ENCODE measurements at places on chromosomes 7 and 10.

DNA sequence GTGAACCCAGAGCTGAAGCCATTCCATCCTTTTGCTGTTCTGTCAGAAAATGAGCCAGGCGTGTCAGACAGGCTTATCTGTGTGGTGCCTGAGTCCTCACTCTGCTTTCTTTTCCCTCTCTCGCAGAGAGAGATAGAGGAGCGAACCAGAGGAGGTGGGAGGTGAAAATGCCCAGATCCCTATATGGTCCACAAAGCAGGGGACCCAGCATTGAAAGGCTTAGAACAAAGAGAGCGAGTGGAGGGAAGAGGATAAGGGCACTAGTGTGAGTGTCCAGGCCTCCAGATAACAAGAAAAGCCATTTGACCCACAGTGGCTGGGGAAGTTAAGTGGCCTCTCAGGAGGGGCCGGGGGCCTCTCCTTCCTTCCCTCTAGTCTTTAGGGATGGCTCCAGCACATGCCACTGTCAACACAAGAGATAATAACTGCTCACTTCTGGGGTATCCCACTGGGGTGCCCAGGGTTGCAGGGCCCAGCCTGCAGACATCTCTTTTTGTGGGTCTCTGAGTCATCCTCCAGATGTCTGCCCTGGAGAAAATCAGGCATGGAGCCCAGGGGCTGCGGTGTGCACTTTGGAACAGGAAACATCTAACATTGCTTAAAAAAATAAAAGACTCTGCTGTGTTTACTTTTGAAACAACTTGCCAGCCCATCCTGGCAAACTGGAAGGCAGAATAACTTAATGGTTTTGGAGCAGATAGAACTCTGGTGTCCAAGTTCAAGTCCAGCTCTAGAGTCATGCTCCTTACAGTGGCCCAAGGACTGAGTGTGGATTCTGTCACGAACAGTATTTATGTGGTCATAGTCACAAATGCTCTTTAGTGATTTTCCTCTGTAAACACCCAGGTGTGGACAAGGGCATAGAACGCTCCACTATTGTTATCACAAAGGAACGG is 189.5 kb downstream of the CXCL12 start:
- no peak overlapping the region for H3K4me3 ChIP-seq
- no peaks in the 10 kb centered on the region for H3K4me1 ChIP-seq
- no peaks in the 10 kb centered on the region for H3K36me3 ChIP-seq
- DNase-seq, result no peak
- no peak overlapping the region for H3K27ac ChIP-seq

GRCh38 chr10:124496620-124497019 is 35.0 kb downstream of the LHPP start:
- no peak overlapping the region for H3K27ac ChIP-seq
- peaks cover 19% of the 10 kb centered on the region for H3K36me3 ChIP-seq
- no peaks in the 10 kb centered on the region for H3K27me3 ChIP-seq
- H3K4me1 ChIP-seq, result no peaks in the 10 kb centered on the region
- H3K4me3 ChIP-seq, result no peak overlapping the region

DNA sequence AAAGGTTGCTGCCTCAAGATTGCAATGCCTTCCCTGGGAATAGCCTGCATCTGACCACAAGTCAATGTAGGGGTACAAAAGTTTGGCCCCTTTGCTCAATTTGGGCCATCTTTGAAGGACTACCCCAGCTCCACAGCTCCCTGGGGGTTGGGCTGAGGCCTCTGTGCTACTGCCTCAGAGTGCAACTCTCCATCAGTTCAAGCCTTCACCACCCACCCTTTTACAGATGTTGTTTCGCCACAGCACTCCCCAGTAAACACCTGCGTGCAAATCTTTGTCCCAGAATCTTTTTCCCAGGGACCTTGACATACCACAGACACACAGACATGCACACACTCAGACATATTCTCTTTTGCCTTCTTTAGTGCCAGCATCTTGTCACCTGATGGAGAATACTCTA is 66.0 kb upstream of the ANKRD1 start:
- DNase-seq, result no peak
- no peak overlapping the region for H3K27ac ChIP-seq
- H3K4me1 ChIP-seq, result peaks cover 7% of the 10 kb centered on the region
- no peaks in the 10 kb centered on the region for H3K36me3 ChIP-seq
- H3K4me3 ChIP-seq, result no peak overlapping the region

DNA sequence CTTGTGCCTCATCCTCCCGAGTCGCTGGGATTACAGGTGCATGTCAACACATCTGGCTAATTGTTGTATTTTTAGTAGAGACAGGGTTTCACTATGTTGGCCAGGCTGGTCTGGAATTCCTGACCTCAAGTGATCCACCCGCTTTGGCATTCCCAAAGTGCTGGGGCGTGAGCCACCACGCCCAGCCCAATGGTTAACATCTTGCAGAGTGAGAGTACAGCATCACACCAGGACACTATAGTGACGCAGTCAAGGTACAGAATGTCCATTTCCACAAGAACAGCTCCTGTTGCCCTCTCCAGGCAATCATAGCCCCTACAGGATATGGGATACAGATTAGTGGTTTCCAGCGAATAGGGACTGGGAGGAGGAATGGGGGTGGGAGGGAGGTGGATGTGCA is 34.0 kb downstream of the MYO1G start:
- H3K27ac ChIP-seq, result no peak overlapping the region
- DNase-seq, result no peak
- H3K36me3 ChIP-seq, result no peaks in the 10 kb centered on the region
- H3K4me3 ChIP-seq, result no peak overlapping the region

DNA sequence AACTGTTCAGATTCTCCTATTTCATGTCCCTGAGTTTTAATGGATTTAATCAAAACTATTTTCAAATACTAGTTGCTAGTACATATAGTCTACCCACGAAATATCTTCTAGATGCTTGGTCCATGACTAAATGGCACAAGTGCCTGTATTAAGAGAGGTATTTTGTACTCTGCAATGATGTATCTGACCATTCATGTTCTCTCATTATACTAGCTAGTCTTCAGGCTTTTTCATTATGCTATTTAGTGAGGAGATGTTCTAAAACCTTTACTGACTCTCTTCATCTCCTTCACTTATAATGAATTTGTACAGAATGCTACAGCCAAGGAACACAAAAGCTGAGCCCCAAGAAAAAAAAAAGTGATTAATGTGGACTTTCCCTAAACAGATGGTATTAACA is 222.5 kb downstream of the AHR start:
- DNase-seq, result no peak
- H3K27me3 ChIP-seq, result no peaks in the 10 kb centered on the region
- no peaks in the 10 kb centered on the region for H3K36me3 ChIP-seq
- no peaks in the 10 kb centered on the region for H3K4me1 ChIP-seq
- H3K4me3 ChIP-seq, result no peak overlapping the region
- H3K27ac ChIP-seq, result no peak overlapping the region

DNA sequence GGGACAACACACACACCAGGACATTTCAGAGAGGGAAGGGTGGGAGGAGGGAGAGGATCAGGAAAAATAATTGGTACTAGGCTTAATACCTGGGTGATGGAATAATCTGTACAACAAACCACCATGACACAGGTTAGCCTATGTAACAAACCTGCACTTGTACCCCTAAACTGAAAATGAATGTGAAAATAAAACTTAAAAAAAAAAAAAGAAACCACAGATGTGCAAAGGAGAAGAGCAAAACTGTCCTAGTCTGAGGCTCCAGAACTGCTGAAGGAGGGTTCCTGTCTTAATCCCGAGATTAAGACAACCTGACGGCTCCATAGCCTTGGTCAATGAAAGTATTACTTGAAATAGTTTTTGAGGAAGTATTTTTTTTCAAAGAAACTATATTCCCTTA is 423.0 kb downstream of the NEBL start:
- H3K4me3 ChIP-seq, result no peak overlapping the region
- DNase-seq, result no peak
- H3K27ac ChIP-seq, result no peak overlapping the region
- no peaks in the 10 kb centered on the region for H3K4me1 ChIP-seq
- H3K27me3 ChIP-seq, result no peaks in the 10 kb centered on the region

DNA sequence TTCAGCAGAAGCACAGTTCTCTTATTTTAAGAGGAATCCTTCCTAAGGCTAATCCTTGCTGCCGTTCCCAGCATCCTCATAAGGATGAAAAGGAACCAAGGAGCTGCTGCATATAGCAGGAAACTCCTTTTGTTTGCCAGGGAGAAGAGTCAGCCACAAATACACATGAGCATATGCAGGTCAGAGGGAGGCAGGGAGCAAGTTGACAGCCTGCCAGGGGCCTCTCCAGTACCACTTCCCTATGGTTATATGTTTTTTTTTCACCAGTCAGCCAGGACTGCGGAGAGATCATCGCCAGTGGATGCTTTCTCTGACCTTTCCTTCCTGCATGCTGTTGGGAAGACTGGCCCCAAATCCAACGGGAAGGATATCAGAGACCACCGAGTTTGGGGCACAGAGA is 39.8 kb downstream of the SLC35B4 start:
- no peaks in the 10 kb centered on the region for H3K4me1 ChIP-seq
- H3K27me3 ChIP-seq, result peaks cover 12% of the 10 kb centered on the region
- no peaks in the 10 kb centered on the region for H3K36me3 ChIP-seq
- H3K4me3 ChIP-seq, result no peak overlapping the region

DNA sequence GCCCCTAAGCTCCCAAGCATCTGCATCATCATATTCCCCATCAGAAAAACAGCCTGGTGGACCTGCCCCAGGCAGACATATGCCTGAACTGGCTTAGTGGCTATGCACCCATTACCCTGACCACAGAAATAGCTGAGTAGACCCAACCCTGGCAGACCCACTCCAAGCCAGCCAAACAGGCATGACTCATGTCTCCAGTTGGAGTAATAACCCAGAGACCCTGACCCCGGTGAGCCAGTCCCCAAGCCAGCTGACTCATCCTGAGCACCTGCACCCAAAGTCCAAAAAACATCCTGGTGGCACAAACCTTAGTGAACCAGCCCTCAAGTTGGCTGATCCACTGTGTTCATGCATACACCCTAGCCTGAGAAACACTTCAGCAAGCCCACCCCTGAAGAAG is 555.9 kb downstream of the GRID1 start:
- no peak for DNase-seq
- H3K4me1 ChIP-seq, result no peaks in the 10 kb centered on the region
- H3K4me3 ChIP-seq, result no peak overlapping the region
- no peaks in the 10 kb centered on the region for H3K27me3 ChIP-seq

- no peaks in the 10 kb centered on the region for H3K4me1 ChIP-seq
- no peak overlapping the region for H3K4me3 ChIP-seq
- H3K27ac ChIP-seq, result no peak overlapping the region
- no peak for DNase-seq
- no peaks in the 10 kb centered on the region for H3K27me3 ChIP-seq
These were observed 36.8 kb downstream of the THSD7A start for GRCh38 chr7:11795231-11795630.

DNA sequence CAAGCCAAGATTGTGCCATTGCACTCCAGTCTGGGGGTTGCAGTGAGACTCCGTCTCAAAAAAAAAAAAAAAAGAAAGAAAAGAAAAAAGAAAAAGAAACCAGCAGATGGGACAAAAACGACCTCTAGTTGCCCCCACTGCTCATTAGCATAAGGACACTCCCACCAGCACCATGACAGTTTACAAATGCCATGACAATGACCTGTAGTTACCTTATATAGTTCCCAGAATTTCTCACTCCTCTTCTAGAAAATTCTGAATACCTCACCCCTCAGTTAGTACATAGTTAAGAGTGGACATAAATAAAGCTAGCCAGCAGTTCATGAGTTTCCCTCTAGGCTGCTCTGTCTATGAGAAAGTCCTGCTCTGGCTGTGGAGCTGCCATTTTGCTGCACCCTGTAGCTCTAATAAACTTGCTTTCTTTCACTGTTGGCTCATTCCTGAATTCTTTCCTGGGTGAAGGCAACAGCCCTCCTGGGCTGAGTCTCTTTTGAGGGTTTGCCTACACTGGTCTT is 276.8 kb upstream of the AKR1E2 start:
- H3K4me1 ChIP-seq, result peaks cover 3% of the 10 kb centered on the region
- peaks cover 9% of the 10 kb centered on the region for H3K27me3 ChIP-seq
- no peaks in the 10 kb centered on the region for H3K36me3 ChIP-seq
- H3K27ac ChIP-seq, result no peak overlapping the region
- no peak for DNase-seq
- H3K4me3 ChIP-seq, result no peak overlapping the region
